B cell (primary cell): ENCODE measurements at places on chromosomes 7 and 10. TPM values are rescaled to one million over a fixed set of nuclear protein-coding genes. Genes with fewer than 3 reads are reported as not detected.

DNA sequence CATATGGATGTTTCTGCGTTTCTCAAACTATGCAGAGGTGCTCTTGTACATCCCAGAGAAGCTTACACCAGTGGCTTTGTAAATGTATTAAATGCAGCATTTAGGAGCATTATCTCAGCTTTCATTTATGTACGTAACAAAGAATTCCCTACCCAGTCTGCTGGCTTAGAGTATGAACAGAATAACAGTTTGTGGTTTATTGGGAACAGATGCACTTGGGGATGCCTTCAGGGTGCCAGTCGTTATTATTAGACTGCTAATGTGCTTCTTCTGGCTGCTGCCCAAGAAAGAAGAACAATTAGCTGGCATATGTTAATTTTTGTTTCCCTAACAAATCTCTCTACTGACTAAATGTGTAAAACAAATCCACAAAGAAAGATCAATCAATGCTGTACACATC is 241.9 kb downstream of the FOXP2 start:
- H3K4me3 ChIP-seq = no peak overlapping the region
- no peak for DNase-seq
- H3K27me3 ChIP-seq = no peaks in the 10 kb centered on the region
- no peaks in the 10 kb centered on the region for H3K4me1 ChIP-seq

PPP1R3C gene
- total RNA-seq = not detected in 2 replicates

DNA sequence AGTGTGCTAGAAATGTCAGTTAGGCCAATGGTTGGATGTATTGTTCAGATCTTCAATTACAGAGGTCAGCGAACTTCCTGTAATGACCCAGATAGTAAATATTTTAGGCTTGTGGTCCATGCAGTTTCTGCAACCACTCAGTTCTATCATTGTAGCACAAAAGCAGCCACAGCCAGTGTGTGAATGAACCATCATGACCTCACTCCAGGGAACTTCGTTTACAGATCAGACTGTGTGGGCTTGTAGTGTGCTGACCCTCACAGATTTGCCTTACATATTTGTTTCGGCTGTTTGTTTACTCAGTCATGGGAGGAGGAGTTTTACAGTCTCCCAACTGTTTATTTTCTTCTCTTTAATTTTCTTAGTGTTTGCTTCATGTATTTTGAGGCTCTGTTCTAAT is 55.4 kb downstream of the LANCL2 start:
- DNase-seq = no peak
- no peaks in the 10 kb centered on the region for H3K4me1 ChIP-seq
- H3K27me3 ChIP-seq = no peaks in the 10 kb centered on the region
- no peak overlapping the region for H3K4me3 ChIP-seq
- H3K36me3 ChIP-seq = no peaks in the 10 kb centered on the region

DNA sequence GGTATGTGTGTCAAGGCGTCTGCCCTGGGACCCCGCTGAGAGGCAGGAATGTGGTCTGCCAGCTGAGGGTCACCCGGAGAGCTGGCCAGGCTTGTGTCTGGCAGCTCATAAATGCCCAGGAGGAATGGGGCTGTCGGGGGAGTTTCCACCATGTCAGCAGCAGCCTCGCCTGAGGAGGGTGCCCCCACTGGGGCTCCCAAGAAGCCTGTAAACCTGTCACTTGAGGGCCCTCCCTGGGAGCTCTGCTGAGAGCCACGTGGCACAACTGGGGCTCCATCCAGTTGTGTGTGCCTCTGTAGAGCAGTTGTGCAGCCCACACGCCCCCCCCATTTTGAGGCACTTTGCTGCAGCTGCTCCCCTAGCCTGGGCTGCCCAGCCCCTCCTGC is 70.6 kb downstream of the NEURL1 start:
- no peak overlapping the region for H3K27ac ChIP-seq
- no peak for DNase-seq
- H3K36me3 ChIP-seq = no peaks in the 10 kb centered on the region
- peaks cover 4% of the 10 kb centered on the region for H3K27me3 ChIP-seq

CCDC126 gene
- 15.0 and 18.0 TPM in 2 replicates for total RNA-seq

PLPP4 gene
- not detected in 2 replicates for total RNA-seq

ZSCAN25 gene
- 37.1 and 39.5 TPM in 2 replicates for total RNA-seq

KLF14 gene
- total RNA-seq = 0.19 and 0.27 TPM in 2 replicates

- no peaks in the 10 kb centered on the region for H3K36me3 ChIP-seq
- no peak for DNase-seq
- H3K4me1 ChIP-seq = no peaks in the 10 kb centered on the region
- no peak overlapping the region for H3K4me3 ChIP-seq
These were observed 93.1 kb upstream of the TEX47 start for GRCh38 chr7:88888684-88889083.

DNA sequence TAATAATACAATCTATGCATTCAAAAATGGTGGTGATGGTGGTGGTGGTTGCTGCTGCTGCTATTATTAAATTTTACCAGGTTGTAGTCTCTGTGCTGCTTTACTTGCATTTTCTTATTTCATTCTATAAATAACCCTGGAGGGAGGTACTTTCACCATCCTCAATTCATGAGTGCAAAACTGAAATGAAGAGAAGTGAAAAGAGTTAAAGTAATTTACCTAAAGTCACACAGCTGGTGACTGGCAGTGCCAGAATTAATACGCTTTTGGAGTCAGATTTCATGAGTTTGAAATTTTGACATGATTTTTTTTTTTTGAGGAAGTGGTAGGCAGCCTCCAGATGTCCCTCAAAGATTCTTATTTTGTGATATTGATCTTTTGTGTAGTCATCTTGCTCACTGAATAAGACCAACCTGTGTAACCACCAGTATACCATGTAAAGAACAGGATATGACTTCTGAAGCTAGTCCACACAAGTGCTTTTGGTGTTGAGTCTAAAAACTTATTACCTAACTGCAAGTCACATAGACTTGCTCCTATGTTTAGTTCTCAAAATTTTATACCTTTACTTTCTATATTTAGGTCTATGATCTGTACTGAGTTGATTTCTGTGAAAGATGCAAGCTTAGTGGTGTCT is 218.8 kb downstream of the ZWINT start:
- no peaks in the 10 kb centered on the region for H3K4me1 ChIP-seq
- no peak overlapping the region for H3K4me3 ChIP-seq
- DNase-seq = no peak
- H3K36me3 ChIP-seq = no peaks in the 10 kb centered on the region
- H3K27ac ChIP-seq = no peak overlapping the region
- H3K27me3 ChIP-seq = no peaks in the 10 kb centered on the region

GRCh38 chr7:14836571-14837189 is 65.9 kb downstream of the DGKB start:
- H3K27ac ChIP-seq = no peak overlapping the region
- no peak for DNase-seq
- H3K27me3 ChIP-seq = no peaks in the 10 kb centered on the region
- no peak overlapping the region for H3K4me3 ChIP-seq

EVX1 gene
- total RNA-seq = not detected in 2 replicates

DNA sequence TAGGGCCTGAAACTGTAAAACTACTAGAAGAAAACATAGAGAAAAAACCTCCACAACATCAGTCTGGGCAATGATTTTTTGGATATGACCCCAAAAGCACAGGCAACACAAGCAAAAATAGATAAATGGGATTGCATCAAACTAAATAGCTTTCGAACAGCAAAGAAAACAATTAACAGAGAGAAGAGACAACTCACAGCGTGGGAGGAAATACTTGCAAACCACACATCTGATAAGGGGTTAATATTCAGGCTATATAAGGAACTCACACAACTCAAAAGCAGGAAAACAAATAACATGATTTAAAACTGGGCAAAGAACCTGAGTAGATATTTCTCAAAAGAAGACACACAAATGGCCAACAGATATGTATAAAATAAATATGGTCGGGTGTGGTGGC is 7.7 kb upstream of the GSTK1 start:
- H3K4me1 ChIP-seq = peaks cover 38% of the 10 kb centered on the region
- no peak for DNase-seq
- no peaks in the 10 kb centered on the region for H3K27me3 ChIP-seq
- no peaks in the 10 kb centered on the region for H3K36me3 ChIP-seq
- H3K4me3 ChIP-seq = no peak overlapping the region

GRM3 gene
- total RNA-seq = not detected in 2 replicates

DNA sequence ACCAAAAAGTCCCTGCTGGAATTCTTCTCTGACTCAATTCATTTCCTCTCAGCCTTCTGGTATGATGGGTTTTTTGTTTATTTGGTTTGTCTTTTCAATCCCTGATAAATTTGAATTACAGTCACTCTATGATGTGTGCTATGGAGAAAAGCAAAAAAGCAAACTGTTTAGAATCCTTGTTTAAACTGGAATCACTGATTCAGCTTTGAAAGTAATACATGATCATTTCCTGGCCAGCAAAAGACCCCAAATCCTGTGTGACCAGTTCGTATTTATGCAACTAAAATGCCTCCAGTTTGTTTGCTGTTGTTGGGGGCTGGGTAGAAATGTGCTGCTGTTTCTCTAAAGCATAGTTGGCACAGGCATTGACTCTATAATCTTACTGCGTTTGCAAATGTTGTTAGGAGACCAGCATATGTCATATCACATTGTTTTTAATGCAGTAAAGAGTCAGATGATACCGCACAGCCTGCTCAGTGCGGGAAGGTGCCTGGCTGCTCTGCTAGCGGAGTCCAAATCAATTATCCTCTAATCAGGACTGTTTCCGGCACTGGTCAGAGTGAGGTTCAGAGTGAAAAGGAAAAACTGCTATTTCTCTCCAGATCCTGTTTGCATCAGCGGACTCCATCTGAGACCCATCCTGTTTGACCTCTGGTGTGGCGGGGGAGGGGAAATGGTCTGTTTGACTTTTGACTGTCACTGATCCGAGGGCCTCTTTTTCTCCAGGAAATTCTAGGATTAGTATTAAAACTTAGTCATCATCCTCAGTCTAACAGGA is 40.6 kb upstream of the ADD3 start:
- H3K36me3 ChIP-seq = no peaks in the 10 kb centered on the region
- H3K4me1 ChIP-seq = no peaks in the 10 kb centered on the region
- no peaks in the 10 kb centered on the region for H3K27me3 ChIP-seq
- H3K4me3 ChIP-seq = no peak overlapping the region

SORCS3 gene
- not detected in 2 replicates for total RNA-seq

STEAP4 gene
- total RNA-seq = not detected in 2 replicates

- H3K4me3 ChIP-seq = no peak overlapping the region
- no peak for DNase-seq
- peaks cover 20% of the 10 kb centered on the region for H3K4me1 ChIP-seq
- H3K27ac ChIP-seq = no peak overlapping the region
- no peaks in the 10 kb centered on the region for H3K36me3 ChIP-seq
These were observed 2.1 kb upstream of the CASD1 start for GRCh38 chr7:94507462-94507861.

DNA sequence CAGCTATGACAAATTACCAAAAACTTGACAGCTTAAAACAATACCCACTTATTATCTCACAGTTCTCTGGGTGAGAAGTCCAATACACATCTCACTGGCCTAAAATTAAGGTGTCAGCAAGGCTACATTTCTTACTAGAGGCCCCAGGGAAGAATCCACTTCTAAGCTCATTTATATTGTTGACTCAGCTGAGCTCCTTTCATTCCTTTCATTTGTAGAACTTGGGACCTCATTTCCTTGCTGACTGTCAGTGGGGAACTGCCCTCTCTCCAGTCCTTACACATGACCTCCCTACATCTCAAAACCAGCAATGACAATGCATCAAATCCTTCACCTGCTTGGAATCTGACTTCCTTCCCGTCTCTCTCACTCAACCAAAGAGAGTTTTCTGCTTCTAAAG is 240.3 kb downstream of the IPMK start:
- no peaks in the 10 kb centered on the region for H3K27me3 ChIP-seq
- no peaks in the 10 kb centered on the region for H3K4me1 ChIP-seq
- H3K36me3 ChIP-seq = no peaks in the 10 kb centered on the region
- H3K4me3 ChIP-seq = no peak overlapping the region
- DNase-seq = no peak
- no peak overlapping the region for H3K27ac ChIP-seq

INMT gene
- total RNA-seq = 0.15 TPM in 1 of 2 replicates, not detected in the other

DNA sequence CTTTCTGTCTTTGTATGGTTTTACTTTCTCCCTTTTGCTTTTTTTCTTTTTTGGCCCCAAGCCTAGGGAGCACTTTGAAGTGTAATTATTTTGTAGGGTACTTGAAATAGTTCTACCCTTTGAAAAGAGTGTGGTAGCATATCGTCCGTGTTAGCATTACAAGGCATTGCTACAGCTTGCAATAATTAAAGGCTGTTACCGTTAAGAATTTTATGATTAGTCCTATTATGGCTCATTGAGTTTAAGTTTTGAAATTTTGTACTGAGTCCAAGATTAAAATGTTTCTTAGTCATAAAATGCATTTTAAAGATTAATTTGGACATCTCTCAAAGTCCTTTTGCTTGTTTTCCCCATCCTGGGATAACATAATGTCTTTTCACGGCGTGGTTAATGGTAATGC is 490.0 kb upstream of the LRRN3 start:
- H3K27me3 ChIP-seq = no peaks in the 10 kb centered on the region
- no peaks in the 10 kb centered on the region for H3K4me1 ChIP-seq
- no peak overlapping the region for H3K4me3 ChIP-seq
- no peaks in the 10 kb centered on the region for H3K36me3 ChIP-seq

GRCh38 chr7:69070476-69070875 is 527.8 kb upstream of the AUTS2 start:
- no peaks in the 10 kb centered on the region for H3K36me3 ChIP-seq
- H3K4me1 ChIP-seq = no peaks in the 10 kb centered on the region
- no peak for DNase-seq
- no peak overlapping the region for H3K4me3 ChIP-seq
- peaks cover 3% of the 10 kb centered on the region for H3K27me3 ChIP-seq

FFAR4 gene
- total RNA-seq = not detected in 2 replicates

DNA sequence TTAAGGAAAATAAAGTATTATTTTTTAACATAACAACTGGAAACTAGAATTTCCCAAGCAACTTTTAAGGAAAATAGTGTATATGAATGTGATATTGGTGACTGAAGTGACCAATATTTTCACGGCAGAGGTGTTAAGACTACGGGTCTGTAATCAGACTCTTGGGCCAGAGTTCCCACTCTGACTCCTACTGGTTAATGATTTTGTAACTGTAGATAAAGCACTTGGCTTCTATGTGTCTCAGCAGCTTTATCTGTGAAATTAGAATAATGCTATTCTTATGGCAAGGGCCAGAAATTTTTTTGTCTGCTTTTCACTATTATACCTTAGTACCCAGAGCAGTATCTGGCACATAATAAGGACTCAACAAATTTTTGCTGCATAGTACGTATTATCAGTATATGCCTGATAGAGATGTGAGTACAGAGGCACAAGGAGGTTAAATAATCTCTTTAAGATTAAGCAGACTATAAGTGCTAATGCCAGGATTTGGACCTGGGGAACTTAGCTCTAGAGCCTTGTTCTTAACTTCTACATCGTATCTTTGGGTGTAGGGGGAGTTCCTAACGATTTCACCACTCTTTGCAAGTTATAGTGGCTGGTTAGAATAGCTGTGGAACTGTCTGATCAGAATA is 186.1 kb upstream of the SLC26A5 start:
- H3K27me3 ChIP-seq = no peaks in the 10 kb centered on the region
- no peaks in the 10 kb centered on the region for H3K4me1 ChIP-seq
- no peak overlapping the region for H3K27ac ChIP-seq
- H3K4me3 ChIP-seq = no peak overlapping the region

AEBP1 gene
- total RNA-seq = 36.7 and 41.0 TPM in 2 replicates
